ENCODE measurements at places on chromosomes 1 and 21. TPM values are rescaled to one million over a fixed set of nuclear protein-coding genes. Genes with fewer than 3 reads are reported as not detected.

DNA sequence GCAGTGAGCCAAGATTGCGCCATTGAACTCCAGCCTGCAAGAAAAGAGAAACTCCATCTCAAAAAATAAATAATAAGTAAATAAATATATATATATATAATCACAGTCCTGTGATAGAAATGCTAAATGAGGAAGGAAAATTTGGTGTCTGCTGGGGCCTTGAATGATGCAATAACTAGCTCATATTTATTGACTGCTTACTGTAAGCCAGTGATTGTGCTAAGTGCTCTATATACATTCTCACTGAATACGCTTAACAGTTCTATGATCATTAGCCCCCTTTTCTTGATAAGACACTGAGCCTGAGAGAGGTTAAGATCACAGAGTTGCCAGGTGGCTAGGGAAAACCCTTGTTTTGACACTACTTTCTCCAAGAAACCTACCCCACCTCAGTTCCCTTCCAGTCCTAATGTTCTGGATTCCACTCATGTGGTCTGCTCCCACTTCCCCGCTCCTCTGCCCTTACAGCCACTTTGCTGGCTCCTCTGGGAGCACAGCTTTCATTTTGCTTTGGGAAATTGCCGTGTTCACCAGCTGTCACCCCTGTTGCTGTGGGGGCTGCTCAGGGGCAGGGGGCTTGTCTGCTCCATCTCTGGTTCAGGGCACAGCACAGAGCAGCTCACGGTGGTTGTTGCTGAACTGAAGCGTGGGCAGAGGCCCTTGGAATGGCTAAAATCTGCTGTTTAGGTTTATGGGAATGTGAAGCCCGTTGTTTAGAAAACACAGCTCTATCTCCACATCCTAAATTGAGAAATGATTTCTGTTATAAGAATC is 2.5 kb upstream of the BMP8A start:
- H3K27me3 ChIP-seq, result peaks cover 38% of the 10 kb centered on the region
- no peak for DNase-seq
- no peaks in the 10 kb centered on the region for H3K4me1 ChIP-seq
- no peak overlapping the region for H3K27ac ChIP-seq

LINGO4 gene
- 0.14 TPM for polyA plus RNA-seq

DNA sequence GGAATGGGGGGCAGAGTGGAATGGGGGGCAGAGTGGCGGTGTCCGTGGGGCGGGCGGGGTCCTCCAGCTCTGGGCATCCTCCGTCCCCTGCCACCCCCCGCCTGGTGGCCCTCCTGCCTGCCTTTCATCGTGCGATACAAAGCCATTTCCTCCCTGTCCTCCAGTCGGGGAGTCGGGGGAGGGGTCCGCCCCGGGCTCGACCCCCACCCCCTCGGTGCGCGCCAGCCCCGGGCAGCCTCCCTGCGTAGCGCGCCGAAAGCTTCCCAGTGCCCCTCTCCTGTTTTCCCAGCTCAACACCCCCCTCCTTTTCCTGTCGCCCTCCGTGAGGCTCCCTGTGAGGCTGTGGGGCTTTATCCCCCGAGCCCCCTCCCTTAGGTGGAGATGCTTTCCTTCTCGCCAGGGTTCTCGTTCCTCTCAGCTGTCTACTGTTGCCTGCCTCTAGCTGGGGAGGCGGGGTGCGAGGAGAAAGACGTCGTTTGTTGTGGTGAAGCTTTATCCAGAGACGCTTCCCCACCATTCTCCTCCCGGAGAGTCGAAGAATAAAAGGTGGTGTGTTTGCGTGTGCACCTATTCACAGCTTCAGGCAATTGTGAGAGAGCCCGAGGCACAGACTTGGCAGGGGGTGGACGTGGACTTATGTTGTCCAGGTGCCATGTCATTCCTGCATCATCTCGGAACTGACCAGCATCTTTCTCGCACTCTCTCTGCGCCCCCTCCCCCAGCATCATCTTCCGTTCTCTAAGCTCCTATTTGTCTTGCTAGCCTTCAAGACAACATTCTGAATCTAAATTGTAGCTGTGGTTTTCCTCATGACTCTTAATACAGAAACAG is 848 bp downstream of the DNM3 start:
- peaks cover 18% of the 10 kb centered on the region for H3K27me3 ChIP-seq
- H3K4me3 ChIP-seq, result peak overlapping the region; percentile 67
- no peak overlapping the region for H3K27ac ChIP-seq
- peaks cover 13% of the 10 kb centered on the region for H3K4me1 ChIP-seq
- no peaks in the 10 kb centered on the region for H3K36me3 ChIP-seq

CFAP107 gene
- 0.16 TPM for polyA plus RNA-seq

DNA sequence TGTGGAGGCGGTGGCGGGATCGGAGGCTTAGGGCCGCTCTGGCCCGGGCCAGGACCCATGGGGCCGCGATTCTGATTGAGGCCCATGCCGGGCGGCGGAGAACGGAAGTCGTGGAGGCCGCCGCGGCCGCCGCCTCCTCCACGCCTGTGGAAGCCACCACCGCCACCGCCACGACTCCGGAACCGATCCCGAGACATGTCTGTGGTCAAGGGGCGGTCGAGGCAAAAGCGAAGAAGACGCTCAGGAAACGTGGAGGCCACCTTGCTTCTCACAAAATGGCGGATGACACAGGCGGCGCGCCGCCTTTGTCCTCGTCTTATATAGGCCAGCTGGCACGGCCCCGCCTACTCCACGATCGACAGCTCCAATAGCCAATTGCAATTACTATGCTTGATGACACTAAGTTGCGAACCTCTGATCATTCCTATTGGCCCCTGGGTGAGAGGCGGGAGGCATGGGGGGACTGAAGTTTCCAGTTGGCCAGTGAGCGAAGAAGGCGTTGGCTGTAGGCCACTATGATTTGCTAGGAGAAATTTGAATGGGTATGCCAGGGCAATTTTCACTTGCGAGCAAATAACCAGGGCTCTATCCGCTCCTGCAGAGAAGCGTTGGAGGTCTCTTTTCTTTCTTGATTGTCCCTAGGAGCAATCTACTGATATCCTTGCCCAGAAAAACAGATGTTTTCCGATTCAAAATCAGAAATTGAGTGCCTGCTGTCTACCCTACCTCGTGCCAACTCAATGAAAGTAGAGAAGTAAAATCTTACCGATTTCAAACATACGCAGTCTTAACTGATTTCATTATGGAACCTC is at the start of gene SFPQ:
Gene SFPQ, minus strand, starts transcription at position 293 of the 812 bp plus-strand sequence. Its CDS starts 96 bp downstream, at position 197.
- H3K4me1 ChIP-seq, result peaks cover 23% of the 10 kb centered on the region
- peak within 1 kb of the TSS; percentile 94 for H3K4me3 ChIP-seq
- peaks cover 36% of the 10 kb centered on the region for H3K36me3 ChIP-seq
- H3K27ac ChIP-seq, result peak within 1 kb of the TSS; percentile 100

DNA sequence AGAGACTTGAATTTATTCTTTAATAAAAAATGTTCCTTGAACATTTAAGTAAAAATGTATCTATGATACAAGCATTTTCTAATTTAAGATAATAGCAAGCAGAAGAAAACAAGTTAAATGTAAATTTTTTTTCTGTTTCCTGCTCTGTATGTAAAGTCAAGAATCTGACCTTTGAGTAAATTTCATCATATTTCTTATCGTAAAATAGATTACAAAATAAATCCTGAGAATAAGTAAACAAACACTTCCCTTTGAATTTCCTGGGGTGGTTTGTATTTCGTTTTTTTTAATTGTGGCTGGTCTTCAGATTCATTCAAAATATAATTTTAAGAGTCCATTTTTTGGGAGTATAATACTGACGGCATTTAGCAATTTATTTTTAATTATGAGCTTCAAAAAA is 77.6 kb downstream of the POU2F1 start:
- DNase-seq, result no peak
- H3K4me3 ChIP-seq, result no peak overlapping the region
- H3K4me1 ChIP-seq, result no peaks in the 10 kb centered on the region
- no peaks in the 10 kb centered on the region for H3K36me3 ChIP-seq

GNAT2 gene
- polyA plus RNA-seq, result 0.05 TPM

APOBEC4 gene
- 0.02 TPM for polyA plus RNA-seq

HMGCS2 gene
- 3.9 TPM for polyA plus RNA-seq

DNA sequence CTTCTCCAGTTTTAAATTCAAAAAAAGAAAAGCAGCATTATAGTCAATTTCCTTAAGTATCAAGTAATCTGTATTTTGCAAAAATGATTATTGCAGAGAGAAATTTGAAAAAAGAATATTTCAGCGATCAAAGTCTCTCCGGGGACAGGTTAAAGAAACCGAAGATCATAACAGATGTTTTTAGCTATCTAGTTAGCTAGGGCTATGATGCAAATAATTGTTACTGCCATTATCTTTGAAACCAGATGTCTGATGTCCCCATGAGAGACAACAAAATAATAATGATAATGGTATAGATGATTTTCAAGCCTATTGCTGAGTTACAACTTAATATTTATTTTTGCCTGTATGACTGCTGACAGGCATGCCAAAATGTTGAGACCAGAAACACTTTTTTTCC is 1326.0 kb downstream of the PLA2G4A start:
- H3K36me3 ChIP-seq, result no peaks in the 10 kb centered on the region
- no peak for DNase-seq

GRCh38 chr1:235708390-235708962 is 58.9 kb upstream of the GNG4 start:
- H3K4me1 ChIP-seq, result no peaks in the 10 kb centered on the region
- no peak overlapping the region for H3K27ac ChIP-seq
- H3K36me3 ChIP-seq, result peaks cover 73% of the 10 kb centered on the region
- DNase-seq, result no peak
- H3K27me3 ChIP-seq, result no peaks in the 10 kb centered on the region
- H3K4me3 ChIP-seq, result no peak overlapping the region

- no peak overlapping the region for H3K27ac ChIP-seq
- H3K27me3 ChIP-seq, result no peaks in the 10 kb centered on the region
- H3K4me3 ChIP-seq, result no peak overlapping the region
- no peaks in the 10 kb centered on the region for H3K4me1 ChIP-seq
- no peaks in the 10 kb centered on the region for H3K36me3 ChIP-seq
Measured at GRCh38 chr1:55981010-55981650, 598.2 kb downstream of the PLPP3 start.

RNU1-1 gene
- polyA plus RNA-seq, result not detected

DNA sequence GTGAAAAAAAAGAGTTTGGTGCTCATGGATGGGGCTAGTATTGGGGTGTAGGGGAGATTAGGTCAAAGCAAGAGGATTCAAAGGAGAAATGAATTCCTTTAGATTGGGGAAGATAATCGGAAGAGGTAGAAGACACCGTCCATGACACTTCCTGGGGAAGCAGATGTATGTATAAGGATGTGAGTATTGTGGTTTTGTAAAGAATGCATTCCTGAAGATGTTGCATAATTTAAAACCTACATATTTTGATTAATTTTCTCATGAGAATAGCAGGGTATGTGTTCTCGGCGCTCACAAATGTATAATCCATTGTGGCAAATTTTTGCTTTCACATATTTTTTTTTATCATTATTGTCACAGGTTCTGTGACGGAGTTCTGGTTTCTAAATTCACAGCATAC is 5.5 kb upstream of the LGALS8 start:
- H3K27me3 ChIP-seq, result no peaks in the 10 kb centered on the region
- H3K36me3 ChIP-seq, result no peaks in the 10 kb centered on the region
- no peak overlapping the region for H3K27ac ChIP-seq
- peaks cover 5% of the 10 kb centered on the region for H3K4me1 ChIP-seq

- peaks cover 11% of the 10 kb centered on the region for H3K36me3 ChIP-seq
- no peak for DNase-seq
- H3K27me3 ChIP-seq, result no peaks in the 10 kb centered on the region
Measured at GRCh38 chr1:171727778-171728177, 14.1 kb downstream of the VAMP4 start.

GRCh38 chr1:65762081-65762862 is 30.4 kb upstream of the PDE4B start:
- peaks cover 3% of the 10 kb centered on the region for H3K4me1 ChIP-seq
- no peak for DNase-seq
- no peaks in the 10 kb centered on the region for H3K27me3 ChIP-seq
- H3K27ac ChIP-seq, result no peak overlapping the region

DNA sequence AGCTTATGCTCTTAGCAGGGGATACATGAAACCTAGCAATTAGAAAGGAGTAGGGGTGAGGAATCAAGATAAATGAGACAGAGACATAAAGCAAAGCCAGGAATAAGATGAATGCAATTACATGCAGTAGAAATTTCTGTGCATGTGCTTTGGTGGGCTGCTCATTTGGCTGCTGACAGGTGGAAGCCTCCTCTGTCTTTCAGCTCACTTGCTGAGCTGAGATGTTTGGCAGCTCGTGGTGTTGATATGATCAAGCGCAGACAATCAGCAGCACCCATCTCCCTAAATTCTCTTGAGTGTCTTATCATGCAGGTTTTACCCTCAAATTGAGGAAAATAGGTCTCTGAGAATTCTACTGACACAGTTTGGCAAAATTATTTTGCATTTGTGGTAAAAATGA is 108.3 kb upstream of the CD34 start:
- no peak for DNase-seq
- no peak overlapping the region for H3K4me3 ChIP-seq
- H3K27ac ChIP-seq, result no peak overlapping the region
- no peaks in the 10 kb centered on the region for H3K36me3 ChIP-seq
- H3K4me1 ChIP-seq, result peaks cover 29% of the 10 kb centered on the region

ADCY10 gene
- 0.30 TPM for polyA plus RNA-seq

SORT1 gene
- polyA plus RNA-seq, result 10.3 TPM

DNA sequence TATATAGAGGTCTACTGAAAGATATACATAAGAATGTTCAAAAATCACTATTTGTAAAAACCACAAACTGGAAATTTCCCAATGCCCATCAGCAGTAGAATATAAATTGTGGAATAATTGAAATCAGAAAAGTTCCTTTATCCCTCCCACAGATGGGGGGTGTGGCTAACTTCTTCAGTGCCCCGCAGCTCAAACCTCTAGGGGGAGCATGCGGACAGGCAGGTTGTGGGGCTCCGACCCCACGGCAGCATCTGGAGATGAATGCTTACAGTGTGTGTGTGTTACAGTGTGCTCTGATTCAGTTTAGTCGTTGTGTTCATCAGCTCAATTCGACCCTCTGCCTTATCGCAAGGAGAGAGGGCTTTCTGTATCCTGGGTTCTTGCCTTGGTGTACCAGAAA is 262.1 kb upstream of the LRRC7 start:
- no peak for DNase-seq
- H3K4me3 ChIP-seq, result no peak overlapping the region
- no peaks in the 10 kb centered on the region for H3K4me1 ChIP-seq

DNA sequence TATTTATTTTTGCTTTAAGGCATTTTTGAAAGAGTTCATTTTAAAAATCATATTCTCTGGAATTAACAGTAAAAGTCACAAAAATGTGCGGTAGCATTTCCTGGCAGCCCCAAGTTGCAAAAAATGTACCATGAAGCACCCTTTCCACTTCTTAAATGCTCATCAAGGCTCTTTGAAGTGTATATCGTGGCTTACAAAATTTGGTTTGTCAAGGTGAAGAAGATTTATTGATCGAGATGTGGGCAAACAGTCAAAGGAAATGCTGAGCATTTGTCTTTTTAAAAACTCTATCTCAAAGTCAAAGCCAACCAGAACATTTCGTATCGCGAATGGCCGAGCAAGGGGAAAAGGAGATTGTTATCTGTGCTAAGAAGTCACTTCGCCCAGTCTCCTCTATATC is 277.5 kb upstream of the KAZN start:
- no peak for DNase-seq
- H3K27me3 ChIP-seq, result no peaks in the 10 kb centered on the region
- H3K27ac ChIP-seq, result no peak overlapping the region
- no peaks in the 10 kb centered on the region for H3K36me3 ChIP-seq
- no peak overlapping the region for H3K4me3 ChIP-seq
- H3K4me1 ChIP-seq, result no peaks in the 10 kb centered on the region

Measured in thymus (tissue), 14 donors.